SW 1271 (cell line): ENCODE measurements at places on chromosomes 3 and 15.

GRCh38 chr15:66803182-66803729, 101.2 kb downstream of the SMAD6 start:
- peak; percentile 93 for DNase-seq

DNA sequence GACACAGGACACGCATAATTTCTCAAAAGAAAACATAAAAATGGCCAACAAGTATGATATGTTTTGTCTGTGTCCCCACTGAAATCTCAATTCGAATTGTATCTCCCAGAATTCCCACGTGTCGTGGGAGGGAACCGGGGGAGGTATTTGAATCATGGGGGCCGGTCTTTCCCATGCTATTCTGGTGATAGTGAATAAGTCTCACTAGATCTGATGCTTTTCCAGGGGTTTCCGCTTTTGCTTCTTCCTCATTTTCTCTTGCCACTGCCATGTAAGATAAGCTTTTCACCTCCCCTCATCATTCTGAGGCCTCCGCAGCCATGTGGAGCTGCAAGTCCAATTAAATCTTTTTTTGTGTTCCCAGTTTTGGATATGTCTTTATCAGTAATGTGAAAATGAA, 12.1 kb upstream of the POU1F1 start:
- no peak for DNase-seq

- no peak for DNase-seq
These were observed 129.4 kb upstream of the CNTN4 start for GRCh38 chr3:1969281-1969680.

- DNase-seq = no peak
These were observed 374.3 kb downstream of the TIGIT start for GRCh38 chr3:114668099-114668498.

DNA sequence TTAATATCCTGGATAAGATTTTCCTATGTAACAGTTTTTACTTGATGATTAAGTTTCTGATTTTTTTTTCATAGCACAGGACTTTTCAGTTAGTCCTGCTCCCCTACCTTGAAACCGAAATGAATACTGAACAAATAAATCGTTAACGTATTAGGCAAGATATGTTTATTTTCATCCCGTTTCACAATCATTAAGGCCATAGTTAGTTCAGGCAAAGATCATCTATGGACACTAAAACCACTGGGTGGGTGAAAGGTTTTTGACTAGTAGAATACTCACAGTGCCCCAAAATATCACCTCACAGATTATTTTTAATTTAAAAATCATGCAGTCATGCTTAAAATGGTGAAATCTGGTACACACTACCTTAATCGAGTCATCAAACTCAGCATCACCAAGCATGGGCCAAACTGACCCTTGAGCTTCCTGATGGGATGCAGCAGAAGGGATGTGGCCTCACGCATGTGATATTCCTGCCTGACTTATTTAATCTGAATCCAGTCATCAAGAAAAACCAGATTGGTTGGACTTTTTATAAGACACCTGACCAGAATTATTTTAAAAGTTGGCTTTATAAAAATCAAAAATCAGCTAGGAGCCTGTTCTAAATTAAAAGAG, 365.0 kb downstream of the LPP start:
- no peak for DNase-seq

- no peak for DNase-seq
These were observed 35.1 kb upstream of the CPB1 start for GRCh38 chr3:148792516-148792915.

GRCh38 chr15:98069256-98069655, 108.8 kb downstream of the ARRDC4 start:
- no peak for DNase-seq

DNA sequence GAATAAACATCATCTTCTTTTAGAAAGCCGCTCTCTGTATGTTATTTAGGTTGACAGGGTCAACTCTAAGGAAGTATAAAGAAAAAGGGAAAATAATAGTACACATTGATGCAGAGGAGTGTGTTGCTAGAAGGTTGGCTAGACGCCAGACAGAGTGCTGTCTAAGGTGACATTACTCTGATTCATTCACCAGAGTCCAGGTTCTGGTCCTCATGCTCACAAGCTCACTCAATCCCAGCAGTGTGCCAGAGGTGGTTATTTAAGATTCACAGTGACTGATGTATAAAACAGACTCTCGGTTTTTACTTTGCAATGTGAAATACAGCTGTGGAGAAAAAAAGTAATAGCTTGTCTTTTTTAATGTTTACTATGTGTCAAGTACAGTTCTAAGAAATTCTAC, 1.7 kb downstream of the CFAP44 start:
- DNase-seq = no peak

- DNase-seq = no peak
These were observed 36.1 kb upstream of the MYO5C start for GRCh38 chr15:52331490-52332240.

- DNase-seq = no peak
These were observed 9.8 kb upstream of the TM4SF4 start for GRCh38 chr3:149464542-149465328.

- DNase-seq = no peak
These were observed 633.7 kb downstream of the MECOM start for GRCh38 chr3:169029674-169030285.

DNA sequence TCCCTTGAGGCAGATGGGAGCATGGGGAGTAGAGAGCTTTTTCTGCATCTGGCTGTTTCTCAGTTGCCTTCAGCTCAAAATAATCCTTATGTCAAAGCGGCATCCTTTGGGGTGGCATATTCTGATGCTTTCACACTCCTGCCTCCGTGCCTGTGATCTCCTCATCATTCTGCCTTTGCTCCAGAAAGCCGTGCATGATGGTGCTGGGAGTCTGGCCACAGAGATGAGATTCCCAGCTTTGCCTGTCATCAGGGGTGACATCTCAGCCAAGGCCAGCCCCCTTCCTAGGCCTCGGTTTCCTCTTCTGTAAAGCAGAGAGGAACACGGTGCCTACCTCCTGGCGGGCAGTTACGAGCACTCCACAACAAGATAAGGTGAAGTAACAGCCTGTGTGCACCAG, 96.3 kb upstream of the ALDH1A3 start:
- no peak for DNase-seq

DNA sequence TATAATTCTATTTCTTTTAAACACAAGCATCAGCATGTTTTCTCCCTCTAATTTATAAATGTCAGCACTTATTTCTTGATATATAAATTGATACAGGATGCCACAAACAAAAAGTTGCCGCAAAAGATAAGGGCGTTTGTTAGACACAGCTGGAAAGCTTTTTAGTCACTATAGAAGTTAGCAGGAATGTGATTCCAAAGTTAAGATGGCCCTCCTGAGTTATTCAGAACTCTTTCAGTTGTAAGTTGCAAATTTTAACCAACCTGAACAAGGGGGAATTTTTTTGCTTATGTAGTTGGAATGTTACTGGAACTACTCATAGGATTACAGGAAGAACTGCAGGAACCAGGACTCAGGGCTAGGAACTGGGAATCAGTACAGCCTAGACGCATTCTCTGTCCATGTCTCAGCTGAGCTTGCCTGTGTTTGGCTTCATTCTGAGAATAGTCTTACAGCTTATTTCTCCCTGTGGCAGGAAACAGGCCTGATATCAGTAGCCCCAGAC, 166.3 kb downstream of the VGLL4 start:
- DNase-seq = peak; percentile 16

DNA sequence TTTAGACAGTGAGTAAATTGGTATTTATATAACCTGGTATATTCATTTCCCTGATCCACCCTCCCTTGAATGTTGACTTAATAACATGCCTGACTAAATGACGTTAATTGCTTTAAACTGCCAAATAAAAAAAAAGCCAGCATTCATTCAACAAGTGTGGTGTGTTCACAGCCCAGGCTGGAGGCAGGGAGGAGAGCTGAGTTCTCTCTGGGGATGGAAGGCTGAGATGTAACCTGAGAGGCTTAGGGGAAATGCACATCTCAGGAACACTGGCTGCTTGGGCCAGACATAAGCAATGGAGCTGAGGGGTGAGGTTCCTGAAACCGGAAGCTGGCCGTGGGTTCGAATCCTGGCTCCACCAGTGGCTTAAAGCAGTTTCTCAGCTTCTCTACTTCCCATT, 17.3 kb downstream of the CACNA2D3 start:
- no peak for DNase-seq

DNA sequence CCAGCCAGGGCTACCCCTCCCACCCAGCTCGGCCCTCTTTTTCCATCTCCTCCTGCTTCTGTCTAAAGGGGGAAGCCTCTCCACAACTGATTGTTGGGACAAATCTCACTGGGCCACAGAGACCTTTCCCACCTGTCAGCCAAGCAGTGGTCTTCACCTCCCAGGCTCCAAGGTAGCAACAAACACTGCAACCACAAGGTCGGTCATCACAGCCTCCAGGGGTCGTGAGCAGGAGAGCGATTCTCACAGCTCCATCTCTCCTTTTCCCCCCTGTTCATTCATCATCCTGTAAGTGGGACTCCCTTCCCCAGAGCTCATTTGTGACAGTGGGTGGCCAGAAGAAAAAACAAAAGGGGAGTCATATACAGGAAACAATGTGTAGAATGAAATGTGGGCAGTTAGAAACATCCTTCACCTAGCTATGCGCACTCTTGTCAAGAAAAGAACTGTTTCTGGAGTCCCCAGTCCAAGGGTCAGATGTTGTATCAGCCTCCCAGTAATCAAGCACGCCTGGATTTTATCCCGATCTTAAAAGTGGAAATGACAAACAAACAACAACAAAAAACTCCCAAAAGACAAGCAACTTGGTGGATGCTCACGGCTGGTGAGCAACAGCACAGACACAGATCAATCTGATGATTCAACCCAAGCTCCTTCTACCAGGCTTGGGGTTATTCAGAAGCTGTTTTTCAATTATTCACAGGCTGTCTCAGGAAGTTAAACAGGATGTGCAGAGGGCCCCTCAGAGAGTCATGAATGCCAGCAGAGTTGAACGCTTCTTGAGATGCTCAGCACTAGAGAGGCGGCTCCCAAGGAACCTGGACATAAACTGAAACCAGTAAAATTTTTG, 22.4 kb downstream of the LYZL4 start:
- DNase-seq = no peak

GRCh38 chr3:14434126-14434497, 31.7 kb downstream of the SLC6A6 start:
- no peak for DNase-seq

DNA sequence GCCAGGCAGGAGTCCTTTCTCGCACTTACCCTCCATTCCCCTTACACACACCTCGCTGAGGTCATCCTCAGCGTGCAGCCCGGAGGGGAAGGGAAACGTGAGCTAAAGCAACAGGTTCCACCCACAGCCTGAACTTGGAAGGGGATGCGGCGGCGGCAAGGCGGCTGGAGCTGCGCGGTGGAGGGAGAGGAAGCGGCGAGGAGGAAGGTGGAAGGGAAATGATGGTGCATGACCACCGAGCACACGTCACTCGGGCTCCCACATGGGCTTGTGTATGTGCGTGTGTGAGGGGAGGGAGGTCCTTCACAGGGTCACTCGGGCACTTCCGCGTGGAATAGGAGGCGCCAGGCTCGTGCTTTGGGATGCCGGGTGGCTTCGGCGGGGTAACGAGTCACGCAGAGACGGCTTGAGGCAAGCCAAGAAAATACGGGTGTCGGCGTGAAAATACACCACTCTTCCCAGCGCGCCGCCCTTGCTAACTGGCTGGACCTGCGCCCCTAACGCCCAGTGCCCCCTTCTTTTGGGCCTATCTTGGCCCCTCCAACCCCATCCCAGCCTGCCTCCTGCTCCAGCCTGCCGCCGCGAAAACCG, 225.5 kb upstream of the IL12A start:
- DNase-seq = peak; percentile 28

DNA sequence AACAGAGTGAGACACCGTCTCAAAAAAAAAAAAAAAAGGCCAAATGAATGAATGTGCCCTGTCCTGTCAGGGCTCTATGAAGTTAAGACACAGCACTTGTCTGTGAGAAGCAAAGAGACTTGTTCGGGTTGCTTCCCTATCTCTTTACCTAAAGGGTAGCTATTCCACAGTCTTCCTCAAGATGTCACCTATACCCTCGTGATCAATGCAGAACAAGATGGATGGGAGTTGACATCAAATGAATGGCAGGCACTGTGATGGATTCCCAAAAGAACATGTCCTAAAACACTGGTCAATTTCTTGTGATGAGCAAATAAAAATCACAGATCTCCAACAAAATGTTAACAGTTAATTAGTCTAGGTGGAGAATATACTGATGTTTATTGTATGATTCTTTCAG, 9.5 kb downstream of the TADA3 start:
- DNase-seq = peak; percentile 35

GRCh38 chr15:31216215-31216911, 110.3 kb upstream of the KLF13 start:
- DNase-seq = peak; percentile 46

DNA sequence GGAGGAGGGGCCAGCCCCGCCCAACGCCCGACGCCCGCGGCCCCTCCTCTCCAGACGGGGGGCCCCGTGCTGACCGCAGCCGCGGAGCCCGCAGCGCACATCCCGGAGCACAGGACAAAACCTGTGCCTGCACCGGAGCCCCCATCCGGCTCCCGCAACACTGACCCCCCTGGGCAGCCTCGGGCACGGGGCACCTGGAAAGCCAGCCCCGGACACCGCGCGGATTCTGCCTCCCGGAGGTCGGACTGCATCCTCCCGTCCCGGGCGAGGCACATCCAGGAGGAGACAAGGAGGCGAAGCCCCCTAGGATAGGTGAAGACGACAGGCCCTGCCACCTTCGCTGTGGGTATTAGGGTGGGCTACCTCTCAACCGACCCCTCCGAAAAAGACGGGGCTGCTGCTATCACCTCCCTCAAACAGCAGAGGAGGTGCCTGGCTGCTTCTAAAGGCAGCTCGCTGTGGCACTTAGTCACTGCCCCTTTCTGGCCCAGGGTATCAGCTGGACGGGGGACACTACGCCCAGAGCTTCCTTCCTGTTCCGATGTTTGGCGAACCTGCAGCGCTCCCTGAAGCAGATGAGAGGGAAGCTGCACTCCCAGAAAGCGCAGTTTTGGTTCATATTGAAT, 10.6 kb downstream of the XXYLT1 start:
- DNase-seq = peak; percentile 40

- no peak for DNase-seq
These were observed 19.0 kb downstream of the CGNL1 start for GRCh38 chr15:57395292-57395691.

DNA sequence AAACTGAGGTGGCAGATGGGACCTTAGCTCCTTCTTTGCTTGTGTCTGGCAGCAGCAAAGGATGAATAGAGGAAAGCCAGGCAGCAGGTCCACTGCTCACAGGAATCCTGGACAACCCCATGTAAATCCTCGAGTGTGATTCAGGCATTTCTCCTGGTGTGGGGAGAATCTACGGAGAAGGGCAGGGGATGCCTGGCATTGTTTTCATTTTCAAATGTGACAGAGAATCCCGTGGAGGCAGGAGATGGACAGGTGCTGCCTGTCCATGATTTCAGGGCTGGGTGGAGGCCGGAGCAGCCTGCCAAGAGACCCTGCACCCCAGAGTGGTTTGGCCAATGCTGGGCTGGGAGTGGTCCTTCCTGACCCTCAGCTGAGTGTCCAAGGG, 1.7 kb downstream of the HRH1 start:
- no peak for DNase-seq

- no peak for DNase-seq
These were observed 119.6 kb upstream of the EPHA3 start for GRCh38 chr3:88987776-88988175.
